ENCODE measurements at places on chromosomes 16 and 17.

- DNase-seq: peak; percentile 27
These were observed 7.2 kb upstream of the MYCBPAP start for GRCh38 chr17:50501054-50501453.

DNA sequence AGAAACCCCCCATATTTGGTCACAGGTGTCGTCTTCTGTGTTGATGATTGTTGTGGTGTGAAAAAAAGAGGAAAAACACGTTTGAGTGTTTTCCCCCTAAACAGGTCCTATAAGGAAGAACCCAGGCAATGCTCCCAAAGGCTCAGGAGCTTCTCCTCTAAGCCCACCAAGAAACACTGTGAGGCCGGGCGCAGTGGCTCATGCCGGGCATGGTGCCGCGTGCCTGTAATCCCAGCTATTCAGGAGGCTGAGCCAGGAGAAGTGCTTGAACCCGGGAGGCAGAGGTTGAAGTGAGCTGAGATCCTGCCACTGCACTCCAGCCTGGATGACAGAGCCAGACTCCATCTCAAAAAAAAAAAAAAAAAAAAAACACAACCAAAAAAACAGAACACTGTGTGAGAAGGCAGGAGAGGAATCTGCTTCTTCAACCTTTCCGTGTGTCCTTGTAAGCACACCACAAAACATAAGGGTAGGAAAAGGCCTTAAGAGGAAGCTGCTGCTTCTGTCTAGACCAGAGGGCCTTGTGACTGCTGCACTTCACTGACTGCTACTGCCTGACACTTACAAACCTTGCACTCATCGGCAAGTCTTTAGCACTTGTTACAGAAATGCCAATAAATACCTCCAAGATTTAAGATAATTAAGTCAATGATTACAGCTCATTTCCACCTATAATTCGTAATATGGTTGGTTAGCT is 9.3 kb downstream of the JPT1 start:
- no peak for DNase-seq

- no peak for DNase-seq
These were observed 10.0 kb upstream of the C1QTNF8 start for GRCh38 chr16:1105888-1106620.

DNA sequence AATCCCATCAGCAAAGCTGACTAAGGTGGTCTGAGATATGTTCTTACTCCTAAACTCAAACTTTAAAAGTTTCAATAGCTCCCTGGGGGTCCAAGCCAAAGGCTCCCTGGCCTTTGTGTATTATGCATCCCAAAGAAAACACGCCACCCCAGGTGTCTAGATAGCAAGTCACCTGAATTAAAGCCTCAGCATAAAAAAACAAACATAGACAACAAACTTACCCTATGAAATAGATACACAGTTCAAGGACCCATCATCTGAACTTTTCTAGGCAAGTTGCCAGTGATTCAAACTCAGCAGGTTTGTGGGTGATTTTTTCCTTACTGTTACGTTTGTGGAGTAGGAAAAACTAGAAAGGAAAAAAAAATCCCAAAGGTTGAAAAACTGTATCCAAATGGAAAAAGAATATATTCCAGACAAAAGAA is 12.5 kb downstream of the CMTM3 start:
- DNase-seq: no peak

- DNase-seq: no peak
These were observed 8.9 kb upstream of the SERPINF2 start for GRCh38 chr17:1733759-1734158.

- no peak for DNase-seq
These were observed 37.6 kb upstream of the ZC3H18 start for GRCh38 chr16:88532434-88533241.
